Osteoblast (primary cell): ENCODE measurements at places on chromosomes 3 and 15. TPM values are rescaled to one million over a fixed set of nuclear protein-coding genes. Genes with fewer than 3 reads are reported as not detected.

MAP1A gene
- total RNA-seq: 117 and 121 TPM in 2 replicates

SNTN gene
- not detected in 2 replicates for total RNA-seq

SERP1 gene
- 97.5 and 124 TPM in 2 replicates for total RNA-seq

SLC7A14 gene
- total RNA-seq: 0.29 and 0.36 TPM in 2 replicates

WNT5A gene
- total RNA-seq: 116 and 145 TPM in 2 replicates

AQP9 gene
- total RNA-seq: under 0.01 TPM in 2 replicates

RTP4 gene
- total RNA-seq: 2.7 and 4.0 TPM in 2 replicates

MKRN3 gene
- 0.36 and 0.59 TPM in 2 replicates for total RNA-seq

CFAP100 gene
- not detected in 2 replicates for total RNA-seq

FAM3D gene
- total RNA-seq: not detected in 2 replicates

DNA sequence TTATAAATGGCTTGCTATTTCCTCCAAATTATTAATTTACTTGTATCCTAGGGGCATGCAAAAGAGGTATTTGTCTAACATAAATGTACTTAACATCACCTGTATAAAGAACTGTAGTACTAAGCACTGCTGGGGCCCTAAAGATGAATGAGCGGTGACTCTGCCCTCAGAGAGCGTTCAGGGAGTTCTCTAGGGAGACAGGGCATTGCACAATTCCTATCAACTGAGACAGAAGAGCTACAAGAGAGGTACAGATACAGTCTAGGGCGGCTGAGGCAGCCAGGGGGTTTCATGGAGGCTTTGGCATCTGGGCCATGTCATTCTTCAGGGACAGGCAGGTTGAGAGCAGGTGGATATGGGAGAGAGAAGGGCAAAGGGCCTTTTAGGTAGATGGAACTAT lies 39.9 kb upstream of the PARL start:
- no peak for DNase-seq

GRCh38 chr3:57176045-57176444 lies 10.9 kb upstream of the IL17RD start:
- no peak for DNase-seq

- no peak for DNase-seq
These were observed 79.6 kb upstream of the ACP3 start for GRCh38 chr3:132237652-132238032.

- DNase-seq: no peak
These were observed 45.2 kb upstream of the SEC61A1 start for GRCh38 chr3:128007033-128007424.

DNA sequence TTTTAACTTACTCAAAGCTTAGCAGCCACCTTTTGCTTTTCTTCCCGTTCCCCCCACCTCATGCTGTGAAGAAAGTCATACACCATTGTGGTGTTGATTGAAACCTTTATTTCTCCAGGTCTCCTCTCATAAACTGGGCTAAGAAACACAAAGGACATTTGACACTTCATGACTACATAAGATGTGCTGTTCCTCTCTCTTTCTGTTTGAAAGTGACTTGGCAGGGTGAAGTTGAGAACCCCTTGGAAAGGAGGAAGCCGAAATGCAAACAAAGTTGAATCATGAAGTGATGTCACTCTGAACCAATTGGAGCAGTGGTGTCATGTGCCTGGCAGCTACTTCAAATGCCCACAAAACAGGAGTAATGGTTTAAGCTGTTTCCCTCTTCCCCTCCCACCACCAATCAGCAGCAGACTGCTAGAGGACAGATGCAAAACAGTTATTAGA lies 174.7 kb downstream of the IGF1R start:
- DNase-seq: peak; percentile 54

DNA sequence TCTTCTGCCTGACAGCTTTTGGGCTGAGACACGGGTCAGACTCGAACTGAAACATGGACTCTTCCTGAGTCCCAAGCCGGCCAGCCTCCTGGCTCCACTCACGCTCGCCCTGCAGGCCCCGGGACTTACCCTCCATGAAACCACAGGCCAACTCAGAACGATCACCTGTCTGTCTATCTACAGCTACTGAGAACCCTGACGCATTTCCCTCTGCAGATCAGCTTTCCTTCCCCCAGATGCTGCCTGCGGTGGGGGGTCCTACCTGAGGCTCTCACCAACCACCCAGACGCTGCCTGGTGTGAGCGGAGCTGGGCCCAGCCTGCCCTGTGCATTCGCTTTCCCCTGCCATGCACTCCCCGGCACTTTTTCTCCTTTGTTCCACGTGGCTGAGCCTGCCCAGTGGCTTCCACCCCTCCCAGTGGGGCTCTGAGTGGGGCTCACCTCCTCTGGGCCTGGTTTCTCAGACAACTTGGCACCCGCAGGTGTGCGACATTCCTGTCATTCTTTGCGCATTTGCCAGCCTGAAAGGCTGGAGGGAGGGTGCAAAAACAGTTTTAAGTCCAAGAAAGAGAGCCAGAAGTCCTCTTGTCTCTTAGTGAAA lies 60.2 kb downstream of the PLXNA1 start:
- DNase-seq: peak; percentile 86

- DNase-seq: peak; percentile 93
These were observed 119.0 kb downstream of the XXYLT1 start for GRCh38 chr3:195151866-195152541.

- no peak for DNase-seq
These were observed 15.6 kb downstream of the MTHFS start for GRCh38 chr15:79881254-79881653.

DNA sequence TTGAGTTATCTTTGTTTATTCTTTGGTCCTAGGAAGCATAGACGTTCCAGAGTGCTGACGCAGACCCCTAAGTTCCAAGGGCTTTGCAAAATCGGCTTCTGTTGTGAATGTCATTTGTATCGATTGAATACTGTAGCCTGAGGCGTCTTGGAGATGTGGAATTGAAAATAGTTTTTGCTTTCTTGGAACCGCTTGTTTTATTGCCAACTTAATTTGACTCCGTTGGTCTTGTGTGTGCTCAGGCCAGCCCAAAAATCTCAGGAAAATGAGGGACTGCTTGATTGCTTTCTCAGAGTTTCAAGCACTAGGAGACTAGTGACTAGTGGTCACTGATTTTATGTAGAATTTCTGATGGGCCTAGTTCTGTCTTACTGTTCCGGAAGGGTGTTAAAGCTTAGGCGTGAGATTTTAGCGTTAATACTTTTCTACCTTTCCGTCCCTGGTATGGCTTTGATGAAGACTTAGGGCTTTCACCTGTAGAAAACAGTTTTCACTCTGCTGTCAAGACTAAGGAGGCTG lies 263 bp upstream of the UTS2B start:
- DNase-seq: no peak
